CD4-positive, alpha-beta T cell treated with Interleukin-17A for 1 hour (primary cell): ENCODE measurements at places on chromosomes 1 and 21.

DNA sequence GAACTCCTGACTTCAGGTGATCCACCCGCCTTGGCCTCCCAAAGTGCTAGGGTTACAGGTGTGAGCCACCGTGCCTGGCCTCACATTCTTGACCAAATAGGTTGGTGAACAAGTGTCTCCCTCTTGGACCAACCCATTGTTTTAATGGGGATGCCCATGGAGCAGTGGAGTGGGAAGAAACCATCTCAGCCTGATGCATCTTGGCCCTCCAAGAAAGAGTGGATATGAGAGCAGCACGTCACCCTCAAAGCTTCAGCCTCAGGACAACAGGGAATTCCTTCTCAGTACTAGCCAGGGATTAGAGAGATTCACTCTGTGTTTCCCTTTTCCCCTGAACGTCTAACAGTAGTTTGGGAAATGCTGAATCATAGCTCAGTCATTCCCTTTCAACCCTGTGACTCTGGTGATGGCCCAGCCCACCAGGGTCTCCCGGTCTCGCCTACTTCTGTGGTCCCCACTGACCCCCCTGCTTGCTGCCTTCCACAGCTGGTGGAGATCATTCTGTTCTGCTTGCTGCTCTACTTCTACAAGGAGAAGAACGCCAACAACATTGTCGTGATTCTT, 37.4 kb downstream of the NIPAL3 start:
- no peak for DNase-seq

- no peak for DNase-seq
These were observed 108.2 kb downstream of the CDC7 start for GRCh38 chr1:91608876-91609275.

DNA sequence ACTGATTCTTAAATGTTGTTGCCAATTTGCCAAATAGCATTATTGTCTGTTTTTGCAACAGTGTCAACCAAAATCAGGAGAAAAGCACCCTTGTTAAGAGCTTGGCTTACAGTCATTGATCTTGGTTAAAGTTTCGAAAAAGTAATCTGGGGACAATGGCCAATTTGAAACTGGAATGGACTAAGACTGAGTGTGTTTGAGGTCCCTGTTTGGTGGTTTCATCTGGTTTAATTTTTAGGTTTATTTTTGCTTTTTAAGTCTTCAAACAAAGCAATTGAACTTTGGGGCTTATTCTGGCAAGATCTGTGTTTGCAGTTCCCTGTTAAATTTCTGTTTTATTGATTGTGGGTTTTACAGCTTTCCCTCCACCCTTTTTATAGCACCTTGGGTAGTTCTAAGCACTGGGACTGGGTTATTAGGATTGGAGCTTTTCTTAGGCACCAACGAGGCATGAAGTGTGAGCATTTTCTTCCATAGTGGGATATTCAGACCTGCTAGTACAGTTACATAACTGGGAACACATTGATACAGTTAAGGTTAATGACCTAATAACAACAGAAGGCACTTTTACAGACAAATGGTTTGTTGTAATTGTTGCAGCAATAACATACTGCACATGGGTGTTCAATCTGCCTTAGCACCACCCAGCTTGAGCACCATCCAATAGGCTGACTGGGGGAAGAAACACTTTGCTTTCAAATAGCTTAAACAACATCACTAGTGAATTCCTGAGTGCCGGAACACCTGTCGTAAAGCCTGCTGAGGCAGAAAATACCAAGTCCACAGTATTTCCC, 40.6 kb upstream of the MAP10 start:
- no peak for DNase-seq

- peak; percentile 69 for DNase-seq
These were observed 103.6 kb upstream of the IVNS1ABP start for GRCh38 chr1:185420588-185421081.

DNA sequence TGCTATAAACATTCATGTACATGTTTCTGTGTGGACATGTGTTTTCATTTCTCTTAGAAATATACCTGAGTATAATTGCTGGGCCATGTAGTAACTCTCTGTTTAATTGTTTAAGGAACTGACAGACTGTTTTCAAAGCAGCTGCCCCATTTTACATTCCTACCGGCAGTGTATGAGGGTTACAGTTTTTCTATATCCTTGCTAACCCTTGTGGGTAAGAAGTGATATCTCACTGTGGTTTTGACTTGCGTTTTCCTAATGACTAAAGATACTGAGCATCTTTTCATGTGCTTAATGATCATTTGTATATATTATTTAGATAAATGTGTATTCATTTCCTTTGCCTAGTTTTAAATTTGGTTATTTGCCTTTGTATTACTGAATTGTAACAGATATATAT, 81.7 kb downstream of the DNM3 start:
- DNase-seq = no peak

GRCh38 chr1:241600496-241600901, 39.7 kb downstream of the CHML start:
- DNase-seq = no peak
